ENCODE measurements at places on chromosomes 11 and 22.

- no peak for DNase-seq
Measured at GRCh38 chr11:19116276-19116970, 545 bp upstream of the ZDHHC13 start.

- DNase-seq, result peak; percentile 77
Measured at GRCh38 chr11:65652511-65653228, 10.0 kb downstream of the RELA start.

- DNase-seq, result no peak
Measured at GRCh38 chr11:34784318-34784841, 131.8 kb downstream of the APIP start.

DNA sequence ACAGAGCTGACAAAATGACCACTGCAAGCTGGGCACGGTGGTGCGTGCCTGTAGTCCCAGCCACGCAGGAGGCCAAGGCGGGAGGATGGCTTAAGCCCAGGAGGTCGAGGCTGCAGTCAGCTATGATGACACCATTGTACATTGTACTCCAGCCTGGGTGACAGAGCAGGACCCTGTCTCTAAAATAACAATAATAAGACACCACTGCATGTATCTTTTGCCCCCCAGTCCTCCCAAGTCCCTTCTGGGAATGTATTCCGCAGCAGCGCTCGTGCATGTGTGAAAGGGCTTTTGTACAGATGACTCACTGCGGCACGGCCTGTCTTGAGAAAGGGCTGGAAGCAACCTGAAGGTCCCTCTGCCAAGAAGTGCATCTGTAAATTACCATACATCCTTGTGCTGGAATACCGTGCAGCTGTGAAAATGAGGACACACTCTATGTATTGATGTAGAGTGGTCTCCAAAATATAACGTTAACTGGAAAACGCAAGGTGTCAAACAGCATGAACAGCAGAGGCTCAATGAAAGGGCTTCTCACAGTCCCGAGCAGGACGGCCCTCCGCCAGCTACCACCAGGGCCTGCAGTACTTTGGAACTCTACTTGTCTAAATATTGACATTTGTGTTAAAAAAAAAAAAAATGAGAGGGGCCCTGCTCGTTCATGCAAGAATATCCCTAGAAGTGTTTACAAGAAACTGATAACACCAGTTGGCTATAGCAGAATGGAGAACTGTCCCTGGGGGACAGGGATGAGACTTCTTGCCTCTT is 9.0 kb upstream of the CDC42EP2 start:
- no peak for DNase-seq

All from fibroblast of skin of left biceps (primary cell).